ENCODE measurements at places on chromosomes 2 and 18.

GRCh38 chr2:6750411-6751158, 115.1 kb downstream of the CMPK2 start:
- DNase-seq: no peak

DNA sequence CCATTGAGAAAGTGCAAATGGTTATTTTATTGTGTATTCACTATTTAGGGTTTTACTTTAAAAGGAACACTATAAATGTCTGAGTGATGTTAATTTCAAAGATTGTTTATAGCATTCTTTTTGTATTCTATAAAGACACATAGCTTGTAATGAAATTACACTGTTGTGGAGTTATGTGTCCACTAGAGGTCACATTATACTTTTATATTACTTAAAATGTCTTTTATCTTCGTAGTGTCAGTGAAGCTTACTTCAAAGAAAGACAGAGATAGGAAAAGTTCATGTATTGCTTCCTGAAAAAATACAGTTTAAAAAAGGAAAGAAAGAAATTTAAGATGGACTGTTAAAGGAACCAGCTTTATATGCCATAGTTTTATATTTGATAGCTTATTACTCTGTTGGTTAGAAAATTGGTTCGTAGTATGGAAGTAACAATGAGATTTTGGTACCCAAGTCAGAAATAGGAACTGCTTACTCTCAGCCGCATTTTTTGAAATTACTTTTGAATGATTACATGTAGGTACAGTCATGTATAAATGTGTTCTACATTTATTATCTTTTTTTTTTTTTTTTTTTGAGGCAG, 20.5 kb downstream of the APLF start:
- no peak for DNase-seq

GRCh38 chr2:26609839-26610277, 31.3 kb downstream of the CIB4 start:
- DNase-seq: no peak

- DNase-seq: no peak
Measured at GRCh38 chr2:109480486-109481195, 133.1 kb downstream of the SEPTIN10 start.

- no peak for DNase-seq
Measured at GRCh38 chr2:70608373-70608772, 54.7 kb upstream of the TGFA start.

DNA sequence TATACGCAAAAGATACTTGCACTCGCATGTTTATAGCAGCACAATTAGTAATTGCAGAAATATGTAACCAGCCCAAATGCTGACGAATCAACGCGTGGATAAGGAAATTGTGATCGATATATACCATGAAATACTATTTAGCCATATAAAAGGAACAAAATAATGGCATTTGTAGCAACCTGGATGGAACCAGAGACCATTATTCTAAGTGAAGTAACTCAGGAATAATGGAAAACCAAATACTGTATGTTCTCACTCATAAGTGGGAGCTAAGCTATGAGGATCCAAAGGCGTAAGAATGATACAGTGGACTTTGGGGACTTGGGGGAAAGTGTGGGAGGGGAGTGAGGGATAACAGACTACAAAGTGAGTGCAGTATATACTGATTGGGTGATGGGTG, 1008.0 kb upstream of the CRIM1 start:
- DNase-seq: no peak

DNA sequence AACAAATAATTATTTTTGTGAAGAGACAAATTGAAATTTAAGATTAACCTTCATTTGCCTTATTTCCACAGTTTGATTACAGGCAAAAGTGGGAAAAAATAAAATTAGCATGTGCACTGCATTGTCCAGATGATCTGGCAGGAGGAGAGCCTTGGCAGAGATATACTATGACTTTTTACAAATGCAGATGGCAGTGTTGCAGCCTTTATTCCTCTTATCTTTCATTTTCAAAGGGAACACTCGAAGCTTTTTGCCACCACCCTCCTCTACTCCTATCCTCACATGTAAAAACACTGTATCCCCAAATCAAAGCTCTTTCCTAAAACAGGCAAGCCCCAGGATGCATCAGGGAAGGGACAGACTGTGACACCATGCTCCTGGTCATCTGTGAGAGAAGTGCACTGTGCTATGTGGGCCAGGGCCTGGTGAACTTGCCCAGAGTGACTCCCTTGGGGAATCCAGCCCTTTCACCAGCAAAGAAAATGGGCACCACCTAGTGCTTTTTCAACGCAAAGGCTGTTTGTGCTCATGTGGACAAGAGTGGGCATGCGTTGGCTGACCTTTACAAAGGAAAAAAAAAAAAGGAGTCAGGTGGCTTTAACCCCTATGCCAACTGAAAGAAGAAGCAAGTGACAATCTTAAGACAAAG, 74.7 kb upstream of the ETAA1 start:
- no peak for DNase-seq

- no peak for DNase-seq
Measured at GRCh38 chr2:226427538-226428307, 371.9 kb downstream of the IRS1 start.

- no peak for DNase-seq
Measured at GRCh38 chr2:96152304-96153161, 7.3 kb upstream of the DUSP2 start.

- DNase-seq: no peak
Measured at GRCh38 chr2:182078988-182079602, 93.4 kb downstream of the PPP1R1C start.

DNA sequence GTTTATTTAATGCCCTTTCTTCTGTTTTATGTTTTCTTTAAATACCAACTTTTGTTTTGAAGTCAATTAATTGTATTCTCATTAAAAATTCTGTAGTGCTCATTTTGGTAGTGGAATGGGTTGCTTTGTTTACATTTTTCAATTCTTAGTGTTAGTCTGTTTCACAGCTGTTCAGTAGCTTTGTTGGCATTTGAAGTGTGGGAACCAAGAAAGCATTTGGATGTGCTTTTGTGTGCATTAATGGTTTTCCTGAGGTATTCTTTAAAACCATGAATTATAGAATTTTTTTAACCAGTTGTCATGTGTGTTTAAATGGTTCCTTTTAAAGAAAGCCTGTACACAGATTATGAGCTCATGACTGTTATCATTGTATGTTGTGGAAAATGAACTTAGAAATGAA, 19.7 kb downstream of the MIB1 start:
- DNase-seq: no peak

DNA sequence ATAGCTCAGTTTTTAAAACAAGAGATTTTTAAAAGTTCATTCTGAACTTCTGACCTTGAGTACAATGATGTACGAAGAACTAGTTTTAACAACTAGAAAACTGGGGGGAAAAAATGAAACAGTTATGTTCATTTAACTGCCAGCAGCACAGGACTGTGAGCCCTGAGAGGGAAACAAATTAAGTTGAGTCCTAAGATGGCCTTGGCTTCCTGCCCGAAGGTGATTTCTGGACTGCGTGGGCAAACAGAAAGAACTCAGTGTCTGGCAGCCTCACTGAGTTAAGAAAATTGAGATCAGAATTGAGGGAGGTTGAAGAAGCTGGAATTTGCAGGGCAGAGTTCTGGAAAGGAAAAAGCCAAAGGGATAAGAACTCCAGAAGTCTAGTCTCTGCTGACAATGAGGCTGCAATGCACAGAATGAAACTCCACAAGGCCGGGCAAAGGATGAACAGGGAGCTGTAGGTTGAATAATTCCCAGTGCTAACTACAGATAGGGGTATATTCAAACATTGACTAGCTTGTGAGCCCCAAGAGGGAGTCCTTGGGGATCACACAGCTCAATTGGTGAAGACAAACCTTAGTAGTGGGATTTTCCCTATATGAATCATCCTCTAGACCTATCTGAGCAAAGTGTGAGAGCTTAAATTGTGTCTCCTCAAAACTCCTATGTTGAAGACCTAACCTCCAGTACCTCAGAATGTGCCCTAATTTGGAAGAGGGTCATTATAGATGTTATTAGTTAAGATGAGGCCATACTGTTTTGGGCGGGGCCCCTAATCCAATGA, 13.1 kb upstream of the CRACDL start:
- no peak for DNase-seq

GRCh38 chr2:231181860-231182512, 16.4 kb upstream of the ARMC9 start:
- DNase-seq: no peak

GRCh38 chr2:216671081-216671411, 24.3 kb downstream of the IGFBP5 start:
- DNase-seq: no peak

- DNase-seq: no peak
Measured at GRCh38 chr2:67221266-67221665, 175.9 kb upstream of the ETAA1 start.

DNA sequence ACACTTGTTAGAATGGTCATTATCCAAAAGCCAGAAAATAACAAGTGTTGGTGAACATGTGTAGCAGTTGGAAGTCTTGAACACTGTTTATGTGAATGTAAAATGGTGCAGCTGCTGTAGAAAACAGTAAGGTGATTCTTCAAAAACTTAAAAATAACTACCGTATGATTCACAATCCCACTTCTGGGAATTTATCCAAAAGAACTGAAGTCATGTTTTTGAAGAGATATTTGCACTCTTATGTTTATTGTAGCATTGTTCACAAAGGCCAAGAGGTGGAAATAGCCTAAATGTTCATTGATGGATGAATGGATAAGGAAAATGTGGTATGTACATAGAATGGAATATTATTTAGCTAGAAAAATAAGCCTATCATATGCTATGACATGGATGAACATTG, 6.3 kb upstream of the SPP2 start:
- DNase-seq: no peak

DNA sequence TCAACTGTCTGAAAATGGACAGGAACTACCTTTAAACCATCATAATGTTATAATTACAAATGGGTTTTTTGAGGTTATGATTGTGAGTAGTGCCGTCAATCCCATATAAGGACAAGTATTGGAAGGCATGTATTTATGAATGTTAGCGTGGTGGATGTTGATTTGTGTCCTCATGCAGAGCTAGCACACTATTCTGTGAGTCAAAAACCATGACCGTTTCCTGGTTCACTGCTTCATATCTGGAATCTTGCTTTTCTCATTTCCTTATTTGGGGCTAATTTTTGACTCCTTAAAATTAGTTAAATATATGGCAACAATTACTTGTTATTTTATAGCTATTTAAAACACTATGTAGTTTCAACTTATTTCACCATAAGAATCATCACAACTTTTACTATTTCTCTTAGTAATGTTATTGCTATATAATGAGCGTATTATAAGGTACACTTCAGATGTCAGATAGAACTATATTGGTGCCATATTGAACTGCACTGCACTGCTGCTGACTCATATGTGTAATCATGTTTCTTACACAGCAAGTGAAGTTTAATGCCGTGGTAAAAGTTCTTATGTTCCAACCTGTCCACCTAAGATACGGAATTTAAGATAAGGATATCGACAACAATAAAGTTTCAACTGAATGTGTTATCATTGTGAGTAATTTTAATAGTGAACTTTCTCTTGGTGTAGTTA, 192.8 kb downstream of the PTGR3 start:
- no peak for DNase-seq

GRCh38 chr2:187552828-187553681, 1.2 kb downstream of the TFPI start:
- DNase-seq: no peak

- DNase-seq: no peak
Measured at GRCh38 chr2:140355511-140356090, 1575.4 kb upstream of the NXPH2 start.

DNA sequence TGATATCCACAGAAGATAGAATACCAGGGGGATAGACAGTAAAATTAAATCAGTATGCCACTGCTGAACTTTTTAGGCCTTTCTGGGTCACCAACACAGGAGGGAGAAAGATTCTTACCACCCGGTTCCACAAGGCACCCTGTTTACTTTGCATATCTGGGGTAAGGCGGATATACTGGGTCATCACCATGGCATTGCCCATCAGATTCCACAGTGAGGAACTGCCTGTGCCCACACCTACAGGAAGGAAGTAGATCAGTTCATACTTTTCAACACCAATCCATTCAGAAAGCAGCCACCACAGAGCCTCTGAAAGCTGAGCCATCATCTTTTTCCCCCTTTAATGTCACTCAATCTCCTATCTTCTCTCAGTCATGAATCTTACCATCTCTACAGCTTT, 2.0 kb downstream of the LMAN2L start:
- DNase-seq: no peak

DNA sequence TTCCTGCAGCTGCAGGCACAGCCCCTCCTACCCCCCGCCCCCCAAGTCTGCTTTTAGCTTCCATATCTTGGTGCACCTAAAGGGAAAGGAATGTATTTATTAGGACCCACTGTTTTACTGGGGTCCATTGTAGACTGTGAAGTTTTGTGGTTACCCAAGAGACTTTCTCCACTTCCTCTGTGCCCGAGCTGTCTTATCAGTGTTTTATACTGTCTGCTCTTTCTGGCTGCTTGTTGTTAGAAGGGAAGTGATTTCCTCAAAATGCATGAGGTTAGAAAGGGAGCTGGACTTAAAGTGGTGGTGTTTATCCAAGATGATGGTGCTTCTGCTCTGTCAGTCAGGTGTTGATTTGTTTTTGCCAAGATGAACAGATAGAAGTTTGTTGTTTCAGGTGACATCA, 85.0 kb downstream of the PTH2R start:
- no peak for DNase-seq

- DNase-seq: no peak
Measured at GRCh38 chr18:60485201-60485600, 112.6 kb upstream of the MC4R start.

- DNase-seq: no peak
Measured at GRCh38 chr2:100821255-100821910, 1.4 kb downstream of the NPAS2 start.

DNA sequence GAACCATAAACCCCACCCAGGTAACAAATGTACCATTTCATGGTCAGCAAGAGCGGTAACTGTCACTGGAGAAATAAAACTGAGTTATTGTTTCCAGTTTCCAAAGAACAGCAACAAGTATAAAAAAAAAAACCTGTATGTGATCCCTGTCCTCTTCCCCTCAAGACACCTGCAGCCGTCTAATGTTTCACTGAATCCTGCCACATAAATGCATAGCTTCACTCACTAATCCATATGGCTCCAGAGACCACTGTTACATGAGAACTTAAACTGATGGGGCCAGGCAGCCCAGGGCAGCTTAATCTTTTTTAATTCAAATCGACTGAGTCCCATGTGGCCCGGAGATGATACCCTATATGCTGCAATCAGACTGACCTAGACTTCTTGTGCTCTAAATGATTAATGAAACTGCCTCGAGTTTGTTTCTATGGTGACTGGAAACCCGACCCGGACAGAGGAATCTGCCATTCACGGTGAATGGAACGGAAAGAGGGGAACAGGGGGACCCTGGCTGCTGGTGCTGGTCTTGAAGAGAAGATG, 60.9 kb upstream of the SIX2 start:
- DNase-seq: no peak

GRCh38 chr2:121969766-121970639, 214.6 kb downstream of the TSN start:
- no peak for DNase-seq

DNA sequence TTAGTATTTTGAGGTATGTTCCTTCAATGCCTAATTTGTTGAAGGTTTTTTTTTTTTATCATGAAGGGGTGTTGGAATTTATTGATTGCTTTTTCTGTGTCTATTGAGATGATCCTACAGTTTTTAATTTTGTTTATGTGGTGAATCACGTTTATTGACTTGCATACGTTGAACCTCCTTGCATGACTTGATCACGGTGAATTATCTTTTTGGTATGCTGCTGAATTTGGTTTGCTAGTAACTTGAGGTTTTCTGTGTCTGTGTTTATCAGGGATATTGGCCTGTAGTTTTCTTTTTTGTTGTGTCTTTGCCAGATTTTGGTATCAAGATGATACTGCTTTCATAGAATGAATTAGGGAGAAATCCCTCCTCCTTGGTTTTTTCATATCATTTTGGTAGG, 23.9 kb downstream of the CLIP4 start:
- no peak for DNase-seq

- DNase-seq: no peak
Measured at GRCh38 chr2:145303536-145303935, 783.6 kb upstream of the ZEB2 start.

GRCh38 chr2:196219671-196220070, 48.3 kb upstream of the STK17B start:
- no peak for DNase-seq
